ENCODE measurements at places on chromosomes 1 and 21.

DNA sequence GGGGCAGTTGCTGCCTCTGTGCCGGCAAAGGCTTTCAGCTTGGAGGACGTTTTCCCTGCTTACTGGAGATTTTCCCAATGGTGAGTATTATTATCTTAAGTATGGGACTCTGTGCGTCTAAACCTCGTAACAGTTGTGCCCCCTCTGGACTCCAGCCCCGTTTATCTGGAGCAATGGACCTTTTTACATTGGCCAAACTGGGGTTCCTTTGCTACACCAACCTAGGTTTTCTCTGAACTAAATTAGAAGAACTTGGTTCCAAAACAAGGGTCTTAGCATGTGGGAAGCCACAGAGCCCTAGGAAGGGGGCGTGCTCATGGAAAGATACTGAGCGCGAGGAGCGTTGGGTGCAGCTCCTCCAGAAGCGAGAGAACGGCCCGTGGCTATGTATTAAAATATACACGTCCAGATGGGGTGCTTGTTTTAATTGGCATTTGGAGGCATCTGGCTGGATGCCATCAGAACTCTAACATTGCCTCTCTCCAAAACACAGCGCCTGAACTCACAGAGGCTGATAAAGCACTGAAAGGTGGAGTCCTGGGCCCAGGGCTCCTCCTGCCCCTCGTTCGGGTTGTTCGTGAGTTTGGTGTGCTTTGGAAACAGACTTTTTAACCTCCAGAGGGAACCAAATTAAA, 28.4 kb downstream of the POFUT2 start:
- DNase-seq, result no peak

DNA sequence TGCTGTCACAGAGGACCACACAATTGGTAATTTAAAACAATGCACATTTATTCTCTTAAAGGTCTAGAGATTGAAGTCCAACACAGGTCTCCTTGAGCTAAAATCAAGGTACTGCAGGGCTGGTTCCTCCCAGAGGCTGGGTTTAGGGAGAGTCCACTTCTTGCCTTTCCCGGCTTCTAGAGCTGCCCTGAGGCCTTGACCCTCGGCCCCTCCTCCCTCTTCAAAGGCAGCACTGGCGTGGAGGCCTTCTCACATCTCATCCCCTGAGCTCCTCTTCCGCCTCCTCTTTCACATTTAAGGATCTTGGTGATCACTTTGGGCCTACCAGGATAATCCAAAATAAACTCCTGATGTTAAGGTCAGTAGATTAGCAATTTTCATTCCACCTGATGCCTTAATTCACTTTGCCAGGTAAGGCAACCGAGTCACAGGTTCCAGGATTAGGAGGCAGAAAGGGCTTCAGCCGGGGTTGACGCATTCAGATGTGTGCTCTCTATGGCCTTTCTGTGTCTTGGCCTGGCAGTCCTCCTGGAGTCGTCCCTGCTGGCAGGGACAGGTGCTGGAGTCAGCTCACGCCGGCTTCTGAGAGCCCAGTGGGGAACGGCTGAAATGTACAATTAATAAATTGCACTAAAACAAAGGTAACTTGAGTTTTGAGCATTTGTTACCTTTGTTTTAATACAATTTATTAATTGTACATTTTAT, 61.2 kb upstream of the ABCG1 start:
- no peak for DNase-seq

- no peak for DNase-seq
Observed at GRCh38 chr1:28755701-28756100, 19.0 kb downstream of the YTHDF2 start.

- no peak for DNase-seq
Observed at GRCh38 chr1:94866164-94866807, 46.1 kb downstream of the SLC44A3 start.

- no peak for DNase-seq
Observed at GRCh38 chr21:40714536-40714935, 132.4 kb downstream of the DSCAM start.

- no peak for DNase-seq
Observed at GRCh38 chr1:30615076-30615795, 108.1 kb downstream of the MATN1 start.

GRCh38 chr1:5428351-5428750, 563.9 kb downstream of the NPHP4 start:
- no peak for DNase-seq

DNA sequence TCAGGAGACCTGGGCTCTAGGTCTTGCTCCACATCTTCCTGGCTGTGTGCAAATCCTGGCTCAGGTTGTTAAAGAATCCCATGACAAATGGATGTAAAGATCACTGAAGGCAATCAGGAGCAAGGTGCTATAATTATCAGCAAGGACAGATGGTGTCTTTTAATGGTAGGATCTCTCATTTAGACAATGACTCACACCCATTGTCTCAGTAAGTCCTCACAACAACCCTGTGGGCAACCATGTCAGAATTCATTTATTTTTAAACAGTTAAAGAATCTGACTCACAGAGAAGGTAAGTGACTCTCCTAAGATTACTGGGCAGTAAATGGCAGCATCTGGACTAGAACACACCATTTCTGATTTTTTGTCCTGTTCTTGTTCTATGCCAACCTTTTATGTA, 32.8 kb downstream of the RNASEL start:
- no peak for DNase-seq

GRCh38 chr21:22536509-22536908, 1538.3 kb downstream of the NCAM2 start:
- DNase-seq, result no peak

GRCh38 chr1:119651133-119651532, 3.1 kb upstream of the ZNF697 start:
- DNase-seq, result no peak

- DNase-seq, result no peak
Observed at GRCh38 chr1:230556453-230556852, 85.8 kb upstream of the COG2 start.

DNA sequence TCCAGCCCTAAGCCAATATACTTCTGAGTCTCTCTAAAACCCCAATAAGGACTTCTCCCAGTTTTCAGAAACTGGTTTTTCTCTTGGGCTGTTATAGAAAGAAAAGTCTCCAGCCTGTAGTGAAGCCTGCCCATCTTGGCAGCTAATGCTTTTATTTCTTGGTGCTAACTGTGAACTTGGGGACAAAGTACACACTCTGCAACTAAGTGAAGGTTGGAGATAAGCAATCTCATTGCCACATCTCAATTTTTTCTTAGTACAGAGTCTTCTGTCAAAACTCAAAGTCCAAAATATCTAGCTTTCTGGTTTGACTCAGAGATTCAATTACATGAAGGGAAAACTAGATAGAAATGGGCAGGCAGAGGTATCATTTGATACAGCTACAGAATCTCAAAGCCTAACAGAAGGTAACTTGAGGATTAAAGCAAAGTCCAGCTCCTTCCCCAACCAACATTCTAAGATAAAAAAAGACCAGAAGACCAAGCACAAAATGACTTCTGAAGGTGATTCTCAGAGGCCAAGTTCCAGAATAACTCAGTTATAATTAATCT, 14.0 kb downstream of the AK2 start:
- DNase-seq, result no peak

DNA sequence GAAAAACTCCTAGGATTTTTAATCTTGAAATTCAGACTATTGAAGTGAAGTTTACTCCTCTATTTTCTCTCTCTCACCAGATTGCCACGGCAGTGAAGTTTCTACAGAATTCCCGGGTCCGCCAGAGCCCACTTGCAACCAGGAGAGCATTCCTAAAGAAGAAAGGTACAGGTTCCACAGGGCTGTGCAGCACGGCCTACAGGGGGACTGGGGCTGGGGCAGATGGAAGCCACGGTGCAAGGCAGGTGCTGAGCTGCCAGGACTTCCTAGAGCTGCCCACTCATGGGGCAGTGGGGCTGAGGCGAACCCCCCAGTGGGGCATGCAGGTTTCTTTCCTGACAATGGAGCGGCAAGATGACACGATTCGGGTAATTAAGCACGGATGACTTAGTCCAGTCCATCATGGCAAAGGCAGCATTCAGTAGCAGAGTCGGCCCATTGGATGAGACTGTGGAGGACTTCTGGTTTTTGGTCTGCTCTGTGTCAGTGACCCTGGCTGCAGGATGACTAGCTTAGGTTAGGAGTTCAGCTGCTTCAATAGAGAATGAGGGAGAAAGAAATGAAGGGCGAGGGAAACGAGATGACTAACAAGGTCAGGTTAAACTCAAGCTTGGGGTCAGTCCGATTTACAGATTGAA, 61.5 kb downstream of the PEX14 start:
- DNase-seq, result no peak

- DNase-seq, result no peak
Observed at GRCh38 chr1:157156058-157156541, 17.9 kb upstream of the ETV3 start.

GRCh38 chr1:114152508-114153260, 985 bp downstream of the SYT6 start:
- no peak for DNase-seq

GRCh38 chr1:7562729-7563605, 208.1 kb upstream of the VAMP3 start:
- DNase-seq, result no peak

GRCh38 chr1:226979115-226979516, 39.0 kb downstream of the COQ8A start:
- no peak for DNase-seq

DNA sequence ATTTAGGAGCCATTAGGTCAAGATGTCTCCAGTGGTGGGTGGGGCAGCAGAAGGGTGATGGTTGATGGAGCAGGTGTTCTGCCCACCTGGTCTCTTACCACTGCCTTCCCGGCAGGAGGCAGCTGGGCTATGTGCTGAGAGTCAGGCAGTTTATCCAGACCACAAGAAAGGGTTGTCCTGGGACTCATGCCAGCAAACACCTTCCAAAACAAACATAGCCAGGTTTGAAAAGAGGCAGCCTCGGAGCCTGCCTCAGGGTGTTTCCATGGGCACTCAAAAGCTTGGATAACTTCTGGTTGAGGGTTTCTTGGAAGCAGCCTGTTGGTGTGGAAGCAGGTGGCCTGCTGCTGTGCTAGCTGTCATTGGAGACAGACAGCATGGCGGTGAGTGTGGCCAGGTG, 187.2 kb downstream of the PCP4 start:
- no peak for DNase-seq

DNA sequence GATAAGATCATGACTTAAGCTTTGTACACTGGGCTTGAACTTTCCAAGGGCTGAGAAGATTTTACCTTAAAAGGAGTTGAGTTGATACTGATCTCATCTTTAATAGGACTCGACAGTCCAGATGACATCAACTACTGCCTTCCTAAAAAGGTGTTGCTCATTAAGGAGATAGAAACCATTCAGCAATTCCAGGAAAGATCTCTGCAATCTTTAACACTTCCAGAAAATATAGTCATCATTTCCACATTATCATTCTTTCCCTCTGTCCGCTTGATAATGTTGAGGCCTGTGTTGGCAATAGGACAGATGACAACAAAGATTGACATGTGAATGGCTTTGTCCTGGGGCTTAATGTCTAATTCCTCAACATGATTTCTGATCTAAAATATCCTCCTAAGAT, 145.4 kb upstream of the C1orf21 start:
- DNase-seq, result no peak

DNA sequence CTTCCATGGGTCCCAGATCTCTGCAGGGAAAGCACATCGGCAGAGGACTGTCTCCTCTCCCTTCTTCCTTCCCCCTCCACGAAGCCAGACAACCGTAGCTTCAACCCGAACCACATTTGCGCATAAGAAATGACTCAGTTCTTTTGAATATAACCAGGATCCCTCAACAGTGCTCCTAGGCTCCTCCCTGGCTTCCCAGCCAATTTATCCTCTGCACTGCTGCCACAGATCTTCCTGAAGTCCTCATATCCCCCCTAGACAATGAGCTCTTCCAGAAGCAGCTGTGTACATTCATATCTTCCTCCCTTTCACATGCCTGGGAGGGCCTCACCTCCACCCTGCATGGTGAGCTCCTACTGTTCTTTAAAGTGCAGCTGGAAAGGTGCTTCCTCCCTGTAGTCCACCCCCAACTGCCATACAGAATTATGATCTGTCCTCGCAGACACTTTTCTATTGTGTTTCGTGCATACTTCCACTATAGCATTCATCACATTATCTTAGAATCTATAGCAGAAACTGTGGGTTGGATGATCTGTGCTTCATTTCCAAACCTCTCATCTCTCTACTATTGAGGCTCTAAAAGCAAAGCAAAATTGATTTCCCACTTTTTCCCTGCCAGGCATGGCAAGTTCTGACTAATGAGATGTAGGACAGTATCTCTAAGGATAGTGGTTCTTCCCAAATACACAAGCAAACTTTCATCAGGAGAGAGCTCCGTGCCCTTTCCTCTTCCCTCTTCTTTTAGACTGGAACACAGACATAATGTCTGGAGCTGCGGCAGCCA, 179.3 kb upstream of the HMGB4 start:
- no peak for DNase-seq

- peak; percentile 48 for DNase-seq
Observed at GRCh38 chr1:223363856-223364684, at the start of gene SUSD4. Gene SUSD4, minus strand, starts transcription at chr1:223364176. Its CDS starts 751 bp downstream, at chr1:223363425.

- no peak for DNase-seq
Observed at GRCh38 chr21:41923631-41924367, 30.0 kb downstream of the C2CD2 start.

DNA sequence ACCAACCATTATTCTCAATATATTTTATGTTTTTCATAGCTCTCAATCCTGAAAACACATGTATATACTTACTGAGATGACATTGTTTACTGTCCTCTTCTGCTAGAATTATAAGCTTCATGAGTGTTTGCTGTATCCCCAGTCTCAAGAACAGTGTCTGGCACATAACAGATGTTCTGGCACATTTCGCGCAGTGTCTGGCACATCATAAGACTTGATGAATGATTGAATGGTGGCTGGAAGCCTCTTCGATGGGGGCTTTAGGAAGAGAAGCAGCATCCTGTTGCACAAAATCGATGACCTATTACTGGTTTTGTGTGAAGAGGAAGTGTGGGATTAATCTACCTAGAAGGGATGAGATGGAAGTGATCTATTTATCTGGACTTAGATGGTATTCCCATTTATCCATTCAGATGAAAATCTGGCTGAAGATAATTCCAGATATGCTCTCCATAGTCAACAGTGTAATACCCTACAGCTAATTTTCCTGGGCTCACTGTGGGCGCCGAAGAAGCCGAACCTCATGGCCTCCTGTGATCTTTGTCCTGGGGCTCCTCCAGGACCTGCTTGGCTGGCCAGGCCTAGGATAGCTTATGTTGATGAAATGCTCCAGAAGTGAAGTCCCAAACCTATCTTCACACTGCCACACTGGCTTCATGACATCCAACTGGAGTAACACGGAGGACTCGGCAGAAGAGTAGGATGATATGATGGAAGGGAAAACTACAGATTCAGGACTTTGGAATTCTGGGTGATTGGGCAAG, 26.5 kb downstream of the CD34 start:
- no peak for DNase-seq

- no peak for DNase-seq
Observed at GRCh38 chr1:154847891-154848290, 22.2 kb downstream of the KCNN3 start.

- DNase-seq, result no peak
Observed at GRCh38 chr1:150164779-150165178, 15.1 kb downstream of the PLEKHO1 start.

DNA sequence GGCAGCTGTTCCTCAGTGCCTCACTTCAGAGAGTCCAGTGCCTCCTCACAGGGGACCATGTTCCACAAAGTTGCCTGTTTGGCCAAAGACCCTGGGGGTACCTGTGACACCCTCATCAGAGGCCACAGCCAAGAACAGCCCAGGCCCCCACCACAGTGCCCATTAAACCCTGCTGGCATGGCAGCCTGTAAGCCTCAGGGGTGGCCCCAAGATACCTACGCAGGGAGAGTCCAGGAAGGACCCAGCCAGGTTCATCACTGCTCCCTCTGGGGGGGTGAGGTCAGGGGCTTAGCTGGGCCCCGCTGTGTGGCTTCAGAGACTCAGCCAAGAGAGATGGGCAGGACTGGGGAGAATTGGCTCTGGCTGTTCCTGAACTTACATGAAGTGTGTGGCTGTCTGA, 19.1 kb upstream of the PRDM16 start:
- DNase-seq, result no peak
